ENCODE measurements at places on chromosomes 1 and 21.
A peak's percentile ranks its signal among the peaks of the same experiment; 100 is the strongest.

DNA sequence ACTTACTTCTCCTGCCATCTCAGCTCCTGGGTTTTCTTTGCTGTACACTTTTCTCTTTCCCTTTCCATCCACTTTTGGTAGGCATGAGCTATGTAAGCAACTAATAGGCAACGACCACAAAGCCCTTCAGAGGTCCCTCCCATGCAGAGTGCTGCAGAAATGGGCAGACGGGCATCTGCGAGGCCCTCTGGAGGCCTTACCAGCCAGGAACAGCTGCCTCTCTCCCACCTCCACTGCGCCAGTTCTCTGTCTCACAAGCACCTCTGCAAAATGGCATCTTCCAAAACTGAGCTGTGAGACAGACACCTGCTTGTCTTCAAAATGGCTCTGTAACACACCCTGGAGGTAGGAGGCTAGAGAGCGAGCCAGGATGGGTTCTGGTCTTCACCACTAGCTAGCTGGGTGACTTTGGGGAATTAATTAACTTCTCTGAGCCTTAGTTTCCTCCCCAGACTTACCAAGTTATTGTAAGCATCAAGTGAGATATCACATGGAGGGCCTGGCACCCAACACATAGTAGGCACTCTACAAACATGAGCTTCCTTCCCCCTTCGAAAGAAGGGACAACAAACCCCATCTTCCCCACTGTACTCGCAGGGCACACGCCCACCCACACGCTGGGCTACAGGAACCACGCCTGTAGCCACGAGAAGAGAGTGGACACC, 62.0 kb downstream of the BCAR3 start:
- peak; percentile 30 for DNase-seq

DNA sequence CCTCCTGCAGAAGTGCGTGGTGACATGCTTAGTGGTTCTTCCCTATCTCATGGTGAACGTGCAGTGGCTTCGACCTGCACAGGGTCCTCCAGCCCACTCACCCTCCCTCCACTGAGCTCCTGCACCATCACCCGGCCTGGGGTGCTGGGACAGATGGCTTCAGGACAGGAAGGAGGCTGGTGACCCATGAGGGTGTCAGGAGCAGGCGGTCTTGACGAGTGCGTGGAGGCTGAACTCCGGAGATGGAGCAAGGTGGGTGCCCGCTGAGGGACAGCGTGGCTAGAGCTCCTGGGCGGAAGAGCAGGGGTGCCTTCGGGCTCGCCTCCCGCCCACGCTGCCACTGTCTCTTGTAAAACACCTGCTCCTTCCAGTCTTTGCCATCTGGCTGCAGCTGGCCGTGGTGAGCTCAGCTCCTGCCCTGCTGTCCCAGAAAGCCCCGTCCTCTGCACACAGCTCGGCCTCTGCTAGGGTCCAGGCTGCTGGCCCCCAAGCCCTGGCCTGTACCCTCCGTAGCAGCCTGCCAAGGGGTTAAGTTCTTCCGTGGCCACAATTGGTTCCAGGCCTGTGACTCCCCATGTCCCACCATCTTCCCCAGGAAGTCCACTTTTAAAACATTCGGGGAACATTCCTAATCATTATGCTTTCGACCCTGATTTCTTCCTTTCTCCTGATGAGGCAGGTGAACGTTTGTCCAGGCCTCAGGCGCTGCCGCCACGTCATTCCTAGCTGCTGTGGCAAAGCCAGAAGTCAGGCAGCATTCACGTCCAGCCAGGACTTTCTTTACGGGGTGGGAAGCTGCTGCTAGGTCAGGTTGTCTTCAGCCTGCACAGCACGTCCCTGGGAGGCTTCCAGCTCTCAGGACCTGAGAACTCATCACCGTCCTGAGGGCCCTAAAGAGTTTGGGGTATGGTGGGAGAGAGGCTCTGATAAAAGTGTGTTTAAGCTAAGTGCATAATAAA, 8.1 kb downstream of the KRTAP10-1 start:
- no peak for DNase-seq

- no peak for DNase-seq
Observed at GRCh38 chr1:95257758-95258157, 23.7 kb downstream of the RWDD3 start.

DNA sequence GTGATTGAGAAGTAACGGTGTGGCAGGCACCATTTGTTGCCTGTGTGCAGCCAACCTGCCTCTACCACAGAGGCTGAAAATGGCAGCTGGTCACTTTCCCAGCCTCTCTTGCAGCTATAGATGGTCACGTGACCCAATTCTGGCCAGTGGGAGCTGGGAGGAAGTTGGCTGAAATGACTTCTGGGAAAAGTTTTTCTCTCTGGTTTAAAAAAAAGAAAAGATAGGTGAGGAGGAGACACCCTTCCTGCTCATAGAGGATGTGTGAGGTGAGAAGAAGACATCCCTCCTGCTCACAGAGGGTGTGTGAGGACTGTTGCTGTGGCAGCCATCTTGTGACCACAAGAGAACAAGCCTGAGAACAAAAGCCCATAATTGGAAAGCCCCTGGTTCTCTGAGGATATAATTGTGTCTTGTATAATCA, 122.8 kb downstream of the SYF2 start:
- DNase-seq = no peak

DNA sequence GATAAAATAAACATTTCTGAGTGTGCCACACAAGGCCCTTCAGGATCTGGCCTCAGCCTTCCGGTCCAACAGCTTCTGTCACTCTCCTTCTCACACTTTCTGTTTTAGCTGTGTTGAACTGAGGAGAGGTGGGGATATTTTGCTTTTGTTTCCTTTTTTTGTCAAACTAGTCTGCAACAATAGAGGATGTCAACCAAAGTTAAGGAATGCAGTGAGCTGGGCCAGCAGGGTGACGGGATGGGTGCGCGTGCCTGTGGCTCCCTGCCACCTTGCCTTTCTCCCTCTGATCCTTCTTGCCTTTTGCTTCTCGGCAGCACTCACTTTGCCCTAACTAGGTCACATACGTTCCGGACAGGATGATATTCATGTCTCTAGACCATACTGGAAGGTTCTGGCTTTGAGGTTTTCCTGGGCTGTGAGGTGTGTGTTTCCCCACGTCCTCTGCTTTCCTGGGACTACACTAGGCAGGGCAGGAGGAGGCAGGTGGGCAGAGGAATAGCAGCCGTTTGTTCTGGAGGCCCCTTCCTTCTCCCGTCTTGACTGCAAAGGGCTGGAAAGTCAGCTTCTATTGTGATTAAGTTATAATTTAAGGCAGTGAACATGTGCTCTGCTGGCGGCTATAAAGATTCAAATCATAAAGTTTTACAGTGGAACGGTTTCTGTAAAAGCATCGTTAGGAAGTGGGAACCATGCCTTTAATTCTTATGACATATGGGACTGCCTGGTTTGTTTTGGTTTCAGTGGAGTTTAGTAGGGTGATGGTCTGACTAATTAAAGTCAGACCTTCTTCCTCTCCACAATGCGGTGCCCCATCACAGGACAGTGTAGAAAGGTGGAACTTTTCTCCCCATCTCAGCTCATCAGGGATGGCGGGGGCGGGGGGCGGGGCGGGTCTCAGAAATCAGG, 67.8 kb downstream of the RNF220 start:
- no peak for DNase-seq

DNA sequence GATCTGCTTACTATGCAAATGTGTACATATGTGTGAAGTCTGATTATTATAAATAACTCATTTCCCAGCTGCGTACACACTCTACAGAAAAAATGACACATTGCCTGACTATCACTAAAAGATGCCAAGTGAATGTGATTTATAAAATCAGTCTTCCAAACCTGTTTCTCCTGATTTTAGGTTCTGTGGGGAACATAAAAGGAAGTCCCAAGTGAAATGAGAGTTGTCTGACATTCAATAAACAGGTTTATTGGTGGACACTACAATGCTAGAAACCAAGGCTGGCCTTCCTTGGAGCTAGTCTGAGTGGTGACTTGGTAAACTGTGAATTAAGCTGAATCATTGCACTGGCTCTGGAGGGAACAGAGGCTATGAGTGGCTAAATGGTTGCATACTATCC, 287.9 kb upstream of the ESRRG start:
- DNase-seq = no peak

All from NB4 (cell line).